ENCODE measurements at places on chromosomes 3 and 15.
A peak's percentile ranks its signal among the peaks of the same experiment; 100 is the strongest.

DNA sequence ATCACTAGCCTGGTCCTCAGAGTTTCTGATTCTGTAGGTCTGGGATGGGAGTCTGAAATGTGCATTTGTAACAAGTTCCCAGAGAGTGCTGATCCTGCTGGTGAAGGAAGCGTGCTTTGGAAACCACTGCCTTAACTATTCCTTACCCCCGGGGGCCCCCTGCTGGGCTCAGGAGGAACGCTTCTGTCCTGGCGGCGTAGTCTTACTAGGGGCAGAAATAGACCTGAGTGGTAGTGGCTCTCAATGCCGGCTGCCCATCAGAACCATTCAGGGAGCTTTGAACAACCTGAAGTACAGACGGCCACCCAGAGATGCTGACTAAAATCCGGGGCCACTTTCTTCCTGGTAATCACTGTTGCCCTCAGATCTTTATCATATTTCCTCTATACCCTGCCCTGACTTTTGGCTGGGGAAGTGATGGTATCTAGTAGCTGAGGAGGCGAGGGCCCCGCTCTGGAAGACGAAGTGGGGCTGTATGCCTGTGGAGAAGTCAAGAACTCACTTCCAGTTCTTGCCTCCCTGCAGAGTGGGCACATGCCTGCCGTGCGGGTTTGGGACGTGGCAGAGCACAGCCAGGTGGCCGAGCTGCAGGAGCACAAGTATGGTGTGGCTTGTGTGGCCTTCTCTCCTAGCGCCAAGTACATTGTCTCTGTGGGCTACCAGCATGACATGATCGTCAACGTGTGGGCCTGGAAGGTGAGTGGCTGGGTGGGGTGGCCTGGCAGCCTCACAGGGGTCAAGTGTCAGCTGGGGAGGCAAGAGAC, 16.3 kb upstream of the JMJD7 start:
- peak; percentile 45 for DNase-seq

DNA sequence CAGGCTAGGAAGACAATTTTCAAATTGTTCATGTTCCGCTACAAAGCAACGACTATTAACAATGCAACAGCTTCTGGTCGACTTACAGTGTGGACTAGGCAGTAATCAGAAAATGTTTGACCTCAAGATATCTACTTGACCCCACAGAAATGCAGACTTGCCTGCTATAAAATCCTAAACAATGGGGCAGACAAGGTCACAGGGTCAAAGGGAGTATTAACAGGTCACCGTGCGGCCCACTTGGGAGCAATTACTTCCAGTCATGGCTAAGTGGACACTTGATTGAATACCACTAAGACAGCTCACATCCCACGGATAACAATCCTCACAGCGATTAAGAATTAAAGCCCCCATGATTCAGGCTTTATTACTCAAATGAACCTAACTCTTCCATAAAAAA, 58.9 kb downstream of the FOXP1 start:
- no peak for DNase-seq

DNA sequence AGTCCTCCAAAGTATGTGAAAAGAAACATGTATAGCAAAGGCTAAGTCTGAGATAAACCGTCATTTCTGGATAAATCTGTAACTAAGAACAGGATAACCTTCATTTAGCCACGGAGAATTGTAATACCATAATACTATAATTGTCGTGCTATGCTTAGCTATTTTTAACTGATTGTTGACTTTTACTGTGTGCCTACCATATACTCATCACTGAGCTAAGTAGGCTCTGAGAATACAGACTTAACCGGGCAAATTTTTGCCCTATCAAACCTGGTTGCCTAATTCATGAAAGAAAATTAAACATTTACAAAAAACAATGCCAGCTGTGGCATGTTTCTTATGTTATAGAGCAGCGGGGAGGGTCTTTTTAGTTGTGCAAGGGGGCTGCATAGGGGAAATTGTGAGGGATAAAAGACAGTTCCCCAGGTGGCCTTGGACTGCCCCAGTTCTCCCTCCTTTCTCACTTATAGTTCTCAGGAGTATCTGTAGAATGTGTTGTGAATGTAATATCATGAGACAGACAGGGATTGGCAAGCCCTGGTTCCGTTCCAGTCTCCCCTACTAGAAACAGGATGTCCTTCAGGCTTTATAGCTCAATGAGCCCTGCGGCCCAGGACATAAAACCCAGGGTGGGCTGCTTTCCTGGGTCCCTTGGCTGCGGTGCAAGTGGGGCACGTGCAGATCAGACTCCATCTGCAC, 318.5 kb downstream of the GBE1 start:
- DNase-seq: no peak

- no peak for DNase-seq
Measured at GRCh38 chr15:96130734-96131133, 199.8 kb upstream of the NR2F2 start.

DNA sequence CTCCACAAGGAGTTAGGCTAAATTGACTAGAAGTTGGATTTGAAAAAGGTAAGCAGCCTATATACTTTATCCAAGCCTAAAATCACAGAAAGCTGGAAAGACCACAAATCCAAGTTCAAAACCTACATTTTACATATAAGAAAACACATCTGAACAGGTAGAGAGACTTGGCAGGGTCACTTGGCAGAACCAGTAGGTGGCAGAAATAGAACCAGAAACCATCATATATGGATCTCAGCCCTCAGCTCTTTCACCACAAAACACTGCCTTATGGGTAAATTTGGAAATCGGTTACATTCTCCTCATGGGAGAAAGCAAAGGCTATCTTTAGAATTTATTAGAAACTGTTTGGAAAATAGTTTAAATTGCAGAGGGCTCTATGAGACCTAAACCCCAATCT, 44.2 kb downstream of the MKRN2 start:
- no peak for DNase-seq

DNA sequence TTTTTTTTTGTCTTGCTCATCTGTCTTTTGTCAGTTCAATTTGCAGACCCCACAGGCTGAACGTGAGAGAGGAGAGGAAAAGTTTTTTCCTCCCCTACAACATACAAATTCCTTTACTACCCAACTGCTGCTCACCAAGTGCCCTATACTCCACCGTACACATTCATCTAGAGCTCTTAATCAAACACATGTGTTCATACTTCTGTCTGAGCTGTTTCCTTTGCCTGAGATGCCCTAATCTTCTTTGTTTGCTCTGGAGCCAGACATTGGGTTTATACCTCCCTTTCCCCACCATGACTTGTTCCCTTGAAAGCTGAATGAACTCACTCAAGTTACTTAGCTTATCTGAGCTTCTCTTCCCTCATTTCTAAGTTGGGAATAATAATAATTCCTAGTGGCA, 122.7 kb upstream of the RASGRP1 start:
- no peak for DNase-seq

GRCh38 chr3:109825971-109826810, 488.8 kb upstream of the DPPA4 start:
- no peak for DNase-seq

DNA sequence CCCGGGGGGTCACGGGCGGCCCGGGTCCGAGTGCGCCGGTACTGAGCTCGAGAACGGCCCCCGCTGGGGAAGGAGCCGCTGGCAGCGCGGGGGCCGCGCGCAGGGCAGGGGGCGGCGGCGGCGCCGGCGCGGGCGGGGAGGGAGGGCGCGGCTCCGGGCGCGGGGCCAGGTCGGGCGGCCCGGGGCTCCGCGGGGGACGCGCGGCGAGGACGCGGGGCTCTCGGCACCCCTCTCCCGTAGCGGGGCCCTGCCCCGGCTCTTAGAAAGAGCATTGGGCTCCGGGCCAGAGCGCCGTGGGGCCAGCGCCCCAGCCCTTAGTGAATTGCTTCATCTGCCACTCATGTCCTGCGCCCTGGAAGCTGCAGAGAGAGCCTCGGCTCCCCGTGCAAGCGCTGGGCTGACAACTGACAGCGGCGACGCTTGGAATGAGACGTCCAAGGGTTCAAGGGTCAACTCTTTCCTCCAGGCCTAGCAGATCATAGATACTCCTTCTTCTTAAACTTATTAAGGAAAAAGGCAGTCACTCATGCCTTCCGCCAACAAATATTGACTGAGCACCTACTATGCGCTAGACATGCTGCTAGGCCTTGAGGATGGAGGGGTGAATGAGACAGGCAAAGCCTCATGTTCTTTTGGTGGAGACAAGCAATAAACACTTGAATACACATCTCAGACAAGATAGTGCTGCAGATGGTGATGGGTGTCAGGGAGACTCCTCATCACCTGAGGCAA, 140.8 kb downstream of the SMAD6 start:
- DNase-seq: no peak

DNA sequence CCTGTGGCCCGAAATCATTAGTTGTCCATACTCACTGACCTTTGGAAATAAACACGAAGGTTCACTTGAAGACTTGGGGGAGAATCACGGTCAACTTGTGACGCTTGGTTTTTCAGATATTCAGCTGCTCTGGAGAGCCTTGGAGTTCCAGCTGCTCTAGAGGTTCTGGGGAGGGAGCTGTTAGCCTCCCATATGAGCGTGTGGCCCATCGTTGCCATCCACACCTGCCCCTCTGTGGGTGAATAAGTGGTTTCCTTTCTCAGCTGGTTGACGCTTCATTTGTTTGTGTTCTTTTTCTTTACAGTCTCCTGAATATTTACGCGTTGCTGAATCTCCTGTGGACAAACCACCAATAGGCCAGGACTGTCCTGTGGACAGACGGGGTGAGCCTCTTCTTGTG, 35.6 kb downstream of the APBA2 start:
- DNase-seq: no peak

DNA sequence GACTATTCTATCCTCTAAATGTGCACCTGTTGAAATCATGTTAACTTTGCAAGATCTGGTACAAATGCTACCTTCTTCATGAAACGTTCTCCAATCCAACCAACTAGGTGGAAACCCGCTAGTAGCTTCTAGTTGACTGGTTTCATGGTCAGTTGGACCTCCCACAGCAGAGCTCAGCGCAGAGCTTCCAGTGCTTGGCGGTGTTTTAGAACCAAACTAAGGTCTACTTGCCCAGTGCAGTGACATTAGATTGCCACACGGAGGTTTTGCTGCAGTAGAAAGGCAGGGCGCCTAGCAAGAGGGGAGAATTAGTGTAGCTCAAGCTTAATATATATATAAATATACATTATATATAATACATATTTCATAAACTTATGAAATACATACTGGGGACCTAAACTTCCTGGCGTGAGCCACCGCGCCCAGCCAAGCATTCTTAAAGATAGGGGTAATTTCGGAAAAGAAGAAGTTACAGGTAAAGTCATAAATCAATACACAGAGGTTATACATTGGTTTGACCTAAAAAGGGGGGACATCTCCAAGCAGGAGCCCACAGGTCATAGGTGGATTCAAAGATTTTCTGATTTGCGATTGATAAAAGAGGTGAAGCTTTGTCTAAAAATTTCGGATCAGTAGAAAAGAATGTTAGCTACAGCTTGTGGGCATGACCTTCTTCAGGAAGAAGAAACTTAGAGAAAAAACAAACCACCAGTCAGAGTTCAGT, 2.1 kb upstream of the OXSR1 start:
- DNase-seq: no peak

DNA sequence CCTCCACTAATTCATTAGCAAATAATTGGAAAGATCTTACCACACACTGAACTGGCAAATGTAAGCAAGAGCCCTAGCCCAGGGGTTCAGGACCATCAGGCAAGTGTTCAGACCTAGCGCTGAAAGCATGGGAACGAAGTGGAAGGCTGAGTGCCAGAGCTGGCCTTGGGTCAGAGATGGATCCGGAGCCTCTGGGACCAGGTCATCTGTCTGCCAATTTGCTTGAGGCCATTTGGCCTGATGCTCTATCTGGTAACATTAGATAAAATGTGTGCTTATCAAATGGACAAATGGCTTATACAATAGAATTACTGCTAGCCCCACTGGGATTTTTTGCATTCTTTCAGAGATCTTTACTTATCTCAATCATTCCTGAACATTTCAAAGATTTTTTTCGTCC, 1.4 kb upstream of the TMC3 start:
- no peak for DNase-seq

- DNase-seq: no peak
Measured at GRCh38 chr3:17590465-17590864, 152.0 kb downstream of the TBC1D5 start.

- no peak for DNase-seq
Measured at GRCh38 chr3:185280572-185281365, 26.9 kb upstream of the EHHADH start.

- no peak for DNase-seq
Measured at GRCh38 chr3:23314981-23315762, 112.0 kb downstream of the UBE2E2 start.

GRCh38 chr15:52677593-52678467, 1.4 kb downstream of the ATOSA start:
- peak; percentile 17 for DNase-seq

- DNase-seq: no peak
Measured at GRCh38 chr3:194109192-194109863, 26.6 kb upstream of the HES1 start.

- DNase-seq: no peak
Measured at GRCh38 chr15:34620142-34620541, 36.7 kb upstream of the GOLGA8B start.

DNA sequence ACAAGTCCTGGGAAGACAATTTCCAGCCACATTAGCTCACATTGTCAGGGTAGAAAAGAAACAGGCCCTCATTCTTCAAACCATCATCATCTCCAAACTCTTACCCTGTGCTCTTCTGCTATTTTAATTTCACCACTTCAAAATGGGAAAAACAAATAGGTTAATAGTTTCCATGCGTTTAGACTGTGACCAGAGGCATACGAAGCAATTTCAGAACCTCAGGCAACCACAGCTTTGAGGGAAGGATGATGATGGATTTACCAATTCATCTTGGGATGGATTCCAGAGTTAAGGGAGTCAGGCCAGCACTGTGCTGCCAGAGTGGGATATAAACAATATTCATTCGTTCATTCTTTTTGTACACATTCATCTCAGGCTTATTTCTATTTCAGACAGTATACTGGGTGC, 307.8 kb upstream of the TPRG1 start:
- no peak for DNase-seq

- no peak for DNase-seq
Measured at GRCh38 chr3:177551431-177551836, 354.2 kb upstream of the TBL1XR1 start.

DNA sequence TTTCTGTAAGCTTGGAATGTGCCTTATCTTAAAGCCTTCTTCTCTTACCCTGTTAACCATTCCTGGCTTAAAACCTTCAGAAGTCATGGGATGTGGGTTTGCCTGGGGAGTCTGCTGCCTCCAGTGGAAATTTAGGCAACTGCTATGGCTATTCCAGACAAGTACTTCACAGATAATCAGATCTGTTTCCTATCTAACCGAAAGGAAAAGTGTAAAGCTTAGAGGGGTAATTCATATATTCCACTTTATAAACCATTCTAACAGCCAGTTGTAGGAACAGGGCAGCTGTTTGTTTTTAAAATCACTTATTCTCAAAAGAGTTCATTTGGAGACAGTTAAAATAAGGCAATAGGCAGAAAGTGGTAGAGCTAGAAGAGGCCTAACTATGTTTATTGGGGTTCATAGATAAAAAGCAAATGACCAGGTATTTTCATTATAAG, 219.9 kb downstream of the TCF12 start:
- DNase-seq: no peak

DNA sequence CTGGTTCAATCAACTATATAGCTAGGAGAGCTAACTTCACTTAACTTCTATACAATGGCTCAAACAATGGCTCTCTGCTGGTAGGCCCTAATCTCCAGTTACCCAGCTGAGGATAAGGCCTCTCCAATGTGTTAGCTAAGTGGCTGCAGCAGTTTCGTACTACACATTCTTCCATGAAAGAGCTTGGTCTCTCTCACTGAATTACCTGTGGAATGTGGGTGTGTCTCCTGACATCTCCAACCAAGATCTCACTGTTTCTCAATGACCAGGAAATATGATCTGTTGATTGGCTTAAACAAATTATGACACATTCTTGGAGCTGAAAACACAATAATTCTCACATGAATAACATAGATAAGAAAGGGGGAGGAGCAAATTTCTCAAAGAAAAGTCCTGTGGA, 169.8 kb upstream of the ROBO1 start:
- DNase-seq: no peak

Measured in stimulated activated CD8-positive, alpha-beta memory T cell treated with anti-CD3 and anti-CD28 coated beads, Interleukin-7, amount 100 ng/mL, for 1 hour (primary cell).